Neural crest cell (in vitro differentiated cells): ENCODE measurements at places on chromosomes 5 and 9. TPM values are rescaled to one million over a fixed set of nuclear protein-coding genes. Genes with fewer than 3 reads are reported as not detected.

The SLC27A6 gene
- 0.09 TPM in 1 of 2 replicates, not detected in the other for total RNA-seq

The QRFP gene
- not detected in 2 replicates for total RNA-seq

The SPINK7 gene
- total RNA-seq, result not detected in 2 replicates

The PCDHA4 gene
- 9.0 and 9.9 TPM in 2 replicates for total RNA-seq

The SLC12A7 gene
- total RNA-seq, result 34.7 and 40.7 TPM in 2 replicates

DNA sequence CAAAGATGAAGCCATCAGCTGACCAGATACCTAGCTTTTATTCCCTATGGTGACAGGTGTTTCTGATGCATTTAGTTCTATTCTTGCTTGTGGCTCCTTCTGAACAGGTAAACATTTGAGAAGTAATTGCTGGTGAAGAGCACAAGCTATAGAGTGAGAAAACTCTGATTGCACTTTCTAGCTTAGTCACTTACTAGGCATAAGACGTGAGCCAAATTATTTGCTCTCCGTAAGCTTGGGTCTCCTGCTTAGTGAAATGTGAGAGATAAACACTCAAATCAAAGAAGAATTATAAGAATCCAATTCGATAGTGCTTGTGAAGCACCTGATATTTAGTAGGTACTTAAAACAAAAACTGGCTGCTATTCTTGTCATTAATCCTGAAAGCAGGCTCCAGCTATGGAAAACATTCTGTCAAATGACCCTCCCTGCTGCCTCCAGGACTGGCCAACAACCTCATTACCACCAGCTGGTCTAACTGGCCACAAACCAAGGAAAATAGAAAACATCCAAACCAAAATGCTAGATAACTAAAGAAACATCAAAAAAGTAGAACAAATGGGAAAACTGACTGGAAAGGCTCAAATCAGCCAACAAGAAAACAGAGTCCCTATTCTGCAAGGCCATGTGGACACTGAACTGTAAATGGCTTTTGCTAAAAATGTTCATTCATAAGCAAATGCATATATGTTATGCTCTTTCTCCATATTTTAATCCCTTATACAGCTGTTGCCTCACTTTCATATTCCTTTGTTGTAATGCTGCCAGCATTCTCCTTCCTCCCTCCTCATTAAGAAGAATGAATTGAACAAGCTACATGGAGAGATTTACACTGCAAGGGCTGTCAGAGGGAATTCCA lies 616.1 kb downstream of the DTWD2 start:
- H3K4me1 ChIP-seq, result no peaks in the 10 kb centered on the region
- no peaks in the 10 kb centered on the region for H3K27me3 ChIP-seq
- no peak overlapping the region for H3K27ac ChIP-seq
- no peak for DNase-seq
- no peaks in the 10 kb centered on the region for H3K36me3 ChIP-seq
- H3K4me3 ChIP-seq, result no peak overlapping the region

- peaks cover 4% of the 10 kb centered on the region for H3K4me1 ChIP-seq
- no peak overlapping the region for H3K4me3 ChIP-seq
- DNase-seq, result no peak
- H3K36me3 ChIP-seq, result peaks cover 3% of the 10 kb centered on the region
- H3K27me3 ChIP-seq, result no peaks in the 10 kb centered on the region
Measured at GRCh38 chr5:102911973-102912372, 156.9 kb downstream of the PAM start.

DNA sequence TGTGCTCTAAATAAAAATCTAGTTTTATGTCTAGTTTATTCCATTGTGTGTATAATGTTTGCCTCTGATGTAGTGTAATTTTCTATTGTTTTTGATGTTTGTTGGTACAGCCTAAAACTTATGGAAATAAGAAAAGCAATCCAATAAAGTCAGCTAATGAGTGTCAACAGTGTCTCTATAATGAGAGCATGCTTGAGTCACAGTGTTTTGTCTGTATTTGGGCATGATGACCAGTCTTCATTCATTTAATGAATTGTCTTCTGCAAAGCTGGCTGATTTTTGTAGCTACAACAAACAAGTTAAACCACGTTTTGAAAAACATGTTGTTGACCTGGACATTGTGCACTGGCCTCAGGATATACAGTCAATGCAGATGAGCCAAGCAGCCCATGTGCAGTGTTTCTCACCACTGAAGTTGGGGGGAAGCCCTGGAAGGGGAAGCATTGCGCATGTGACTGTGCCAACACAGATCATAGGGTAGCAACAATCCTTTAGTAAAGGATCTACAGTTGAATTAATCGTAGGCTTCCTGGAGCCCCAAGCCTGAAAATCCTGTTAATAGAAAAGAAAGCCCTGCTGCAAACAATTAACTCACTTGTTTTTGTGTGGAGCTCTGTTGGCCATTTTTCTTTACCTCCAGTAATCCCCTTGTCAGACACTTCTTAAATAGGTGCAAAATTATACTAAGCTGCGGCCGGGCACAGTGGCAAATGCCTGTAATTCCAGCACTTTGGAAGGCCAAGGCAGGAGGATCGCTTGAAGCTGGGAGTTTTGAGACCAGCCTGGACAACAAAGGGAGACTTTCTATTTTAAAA lies 88.0 kb downstream of the INIP start:
- H3K4me3 ChIP-seq, result no peak overlapping the region
- peak overlapping the region; percentile 21 for H3K27ac ChIP-seq
- DNase-seq, result no peak
- peaks cover 9% of the 10 kb centered on the region for H3K4me1 ChIP-seq
- H3K36me3 ChIP-seq, result no peaks in the 10 kb centered on the region

- H3K27me3 ChIP-seq, result no peaks in the 10 kb centered on the region
- no peak overlapping the region for H3K27ac ChIP-seq
- peaks cover 4% of the 10 kb centered on the region for H3K4me1 ChIP-seq
- DNase-seq, result no peak
- no peaks in the 10 kb centered on the region for H3K36me3 ChIP-seq
- H3K4me3 ChIP-seq, result no peak overlapping the region
Measured at GRCh38 chr9:132857616-132858342, 20.3 kb downstream of the AK8 start.

DNA sequence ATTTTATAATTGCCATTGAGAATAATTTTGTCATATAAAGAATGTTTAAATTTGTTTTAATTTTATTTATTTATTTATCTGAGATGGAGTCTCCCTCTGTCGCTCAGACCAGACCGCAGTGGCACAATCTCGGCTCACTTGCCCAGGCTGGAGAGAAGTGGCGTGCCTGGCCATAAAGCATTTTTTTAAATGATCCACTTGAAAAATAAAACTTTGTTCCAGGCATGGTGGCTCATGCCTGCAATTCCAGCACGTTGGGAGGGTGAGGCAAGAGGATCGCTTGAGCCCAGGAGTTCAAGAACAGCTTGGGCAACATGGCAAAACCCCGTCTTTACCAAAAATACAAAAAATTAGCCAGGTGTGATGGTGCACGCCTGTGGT lies 2.1 kb upstream of the SIT1 start:
- peaks cover 2% of the 10 kb centered on the region for H3K36me3 ChIP-seq
- no peak for DNase-seq
- H3K4me3 ChIP-seq, result no peak overlapping the region
- peaks cover 25% of the 10 kb centered on the region for H3K4me1 ChIP-seq
- no peak overlapping the region for H3K27ac ChIP-seq

GRCh38 chr5:159560088-159560487 lies 229.8 kb upstream of the IL12B start:
- DNase-seq, result no peak
- no peaks in the 10 kb centered on the region for H3K4me1 ChIP-seq
- H3K36me3 ChIP-seq, result no peaks in the 10 kb centered on the region
- no peak overlapping the region for H3K27ac ChIP-seq
- H3K27me3 ChIP-seq, result peaks cover 17% of the 10 kb centered on the region

GRCh38 chr5:149282027-149282965 lies 10.6 kb downstream of the AFAP1L1 start:
- DNase-seq, result no peak
- H3K4me1 ChIP-seq, result no peaks in the 10 kb centered on the region
- no peak overlapping the region for H3K27ac ChIP-seq
